ENCODE measurements at places on chromosomes 16 and 17.

GRCh38 chr16:23348579-23349469, 46.7 kb downstream of the SCNN1B start:
- DNase-seq = no peak

- DNase-seq = no peak
Measured at GRCh38 chr17:40124279-40125141, 2.7 kb downstream of the MSL1 start.

- peak; percentile 22 for DNase-seq
Measured at GRCh38 chr16:27237219-27238015, 31.2 kb downstream of the NSMCE1 start.

- DNase-seq = no peak
Measured at GRCh38 chr17:36124879-36125824, 21.5 kb downstream of the CCL4 start.

GRCh38 chr17:16215273-16215964, at the start of gene NCOR1:
Gene NCOR1, minus strand, starts transcription at chr17:16215534. Its CDS starts 20,965 bp downstream, at chr17:16194569.
- DNase-seq = peak; percentile 92

GRCh38 chr17:51873302-51873701, 285.2 kb downstream of the CA10 start:
- DNase-seq = no peak

DNA sequence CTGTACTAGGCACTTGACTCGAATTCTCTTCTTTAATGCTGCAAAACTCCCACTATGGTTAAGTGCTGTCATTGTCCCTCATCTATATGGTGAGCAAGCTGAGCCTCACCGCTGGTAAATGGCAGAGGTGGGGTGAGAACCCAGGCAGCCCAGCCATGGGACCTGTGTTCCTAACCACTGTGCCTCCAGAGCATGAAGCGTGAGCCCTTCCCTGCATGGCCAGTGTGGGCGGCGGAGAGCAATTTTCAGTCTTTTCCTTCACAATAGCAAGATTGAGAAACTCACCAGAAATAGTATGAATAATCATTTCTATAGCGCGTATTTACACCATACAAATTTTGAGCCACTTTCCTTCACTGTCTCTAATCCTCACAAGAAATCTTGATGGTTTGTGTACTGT, 9.2 kb downstream of the BFAR start:
- no peak for DNase-seq
